ENCODE measurements at places on chromosomes 1 and 21. TPM values are rescaled to one million over a fixed set of nuclear protein-coding genes. Genes with fewer than 3 reads are reported as not detected.
A peak's percentile ranks its signal among the peaks of the same experiment; 100 is the strongest.

The VASH2 gene
- total RNA-seq = 0.07 TPM

The KCNN3 gene
- 1.1 TPM for total RNA-seq

The ZNF436 gene
- total RNA-seq = 5.6 TPM

The OR2L3 gene
- not detected for total RNA-seq

The LGR6 gene
- not detected for total RNA-seq

- no peak overlapping the region for H3K27ac ChIP-seq
- H3K36me3 ChIP-seq = peaks cover 75% of the 10 kb centered on the region
- DNase-seq = no peak
- H3K4me3 ChIP-seq = no peak overlapping the region
Measured at GRCh38 chr1:236200925-236201324, 58.6 kb downstream of the GPR137B start.

GRCh38 chr1:220013497-220013896 lies 32.8 kb downstream of the EPRS1 start:
- H3K4me3 ChIP-seq = no peak overlapping the region
- DNase-seq = no peak
- peaks cover 80% of the 10 kb centered on the region for H3K36me3 ChIP-seq
- H3K27ac ChIP-seq = no peak overlapping the region

DNA sequence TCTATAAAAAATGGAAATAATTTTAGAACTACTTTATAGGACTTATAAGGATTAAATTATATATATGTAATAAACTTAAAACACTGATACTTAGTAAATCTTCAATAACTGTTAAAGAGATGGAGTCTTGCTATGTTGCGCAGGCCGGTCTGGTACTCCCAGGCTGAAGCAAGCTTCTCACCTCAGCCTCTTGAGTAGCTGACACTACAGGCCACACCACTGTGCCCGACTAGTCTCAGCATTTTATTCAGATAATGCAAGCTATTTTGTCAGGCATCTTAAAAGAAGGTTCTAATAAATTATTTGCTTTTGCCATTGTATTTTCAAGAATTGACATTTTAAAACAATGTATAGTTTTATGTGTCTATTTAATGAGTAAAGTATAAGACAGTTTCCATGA lies 20.8 kb downstream of the CNST start:
- H3K4me3 ChIP-seq = no peak overlapping the region
- H3K27me3 ChIP-seq = no peaks in the 10 kb centered on the region
- H3K27ac ChIP-seq = no peak overlapping the region
- no peak for DNase-seq
- H3K36me3 ChIP-seq = peaks cover 49% of the 10 kb centered on the region
- peaks cover 38% of the 10 kb centered on the region for H3K4me1 ChIP-seq

- peak within 1 kb of the TSS; percentile 98 for H3K27ac ChIP-seq
- DNase-seq = peak; percentile 77
- H3K4me3 ChIP-seq = peak within 1 kb of the TSS; percentile 97
- peaks cover 66% of the 10 kb centered on the region for H3K4me1 ChIP-seq
Measured at GRCh38 chr1:101025657-101026429, at the start of gene DPH5. Gene DPH5 (minus strand): TSS chr1:101025784. CDS start chr1:101025443, 341 bp downstream.

GRCh38 chr1:214364386-214364785 lies 83.4 kb downstream of the SMYD2 start:
- no peak for DNase-seq
- H3K4me1 ChIP-seq = no peaks in the 10 kb centered on the region
- peaks cover 26% of the 10 kb centered on the region for H3K27me3 ChIP-seq
- no peak overlapping the region for H3K27ac ChIP-seq
- H3K4me3 ChIP-seq = no peak overlapping the region
- H3K36me3 ChIP-seq = no peaks in the 10 kb centered on the region

DNA sequence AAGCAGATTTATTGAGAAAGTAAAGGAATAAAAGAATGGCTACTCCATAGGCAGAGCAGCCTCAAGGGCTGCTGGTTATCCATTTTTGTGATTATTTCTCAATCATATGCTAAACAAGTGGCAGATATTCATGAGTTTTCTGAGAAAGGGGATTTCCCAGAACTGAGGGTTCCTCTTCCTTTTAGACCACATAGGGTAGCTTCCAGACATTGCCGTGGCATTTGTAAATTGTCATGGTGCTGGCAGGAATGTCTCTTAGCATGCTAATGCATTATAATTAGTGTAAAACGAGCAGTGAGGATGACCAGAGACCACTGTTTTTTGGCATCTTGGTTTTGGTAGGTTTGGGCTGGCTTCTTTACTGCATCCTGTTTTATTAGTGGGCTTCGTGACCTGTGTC lies 16.8 kb upstream of the FMN2 start:
- no peak overlapping the region for H3K4me3 ChIP-seq
- H3K27me3 ChIP-seq = no peaks in the 10 kb centered on the region
- H3K36me3 ChIP-seq = no peaks in the 10 kb centered on the region
- no peaks in the 10 kb centered on the region for H3K4me1 ChIP-seq
- DNase-seq = no peak

- H3K27me3 ChIP-seq = peaks cover 3% of the 10 kb centered on the region
- DNase-seq = no peak
- no peak overlapping the region for H3K4me3 ChIP-seq
- no peaks in the 10 kb centered on the region for H3K4me1 ChIP-seq
- no peak overlapping the region for H3K27ac ChIP-seq
Measured at GRCh38 chr1:29977550-29977949, 741.2 kb downstream of the PTPRU start.

- no peak for DNase-seq
- H3K27me3 ChIP-seq = peaks cover 30% of the 10 kb centered on the region
- no peaks in the 10 kb centered on the region for H3K4me1 ChIP-seq
- no peak overlapping the region for H3K4me3 ChIP-seq
- H3K27ac ChIP-seq = no peak overlapping the region
- no peaks in the 10 kb centered on the region for H3K36me3 ChIP-seq
Measured at GRCh38 chr21:35987475-35987874, 72.9 kb downstream of the SETD4 start.

- DNase-seq = no peak
- peaks cover 2% of the 10 kb centered on the region for H3K27me3 ChIP-seq
- no peaks in the 10 kb centered on the region for H3K4me1 ChIP-seq
Measured at GRCh38 chr1:75317976-75318375, 183.8 kb downstream of the LHX8 start.

GRCh38 chr1:1917995-1918900 lies 831 bp downstream of the TMEM52 start:
- H3K27ac ChIP-seq = no peak overlapping the region
- peak overlapping the region; percentile 58 for H3K4me3 ChIP-seq
- DNase-seq = no peak
- H3K36me3 ChIP-seq = no peaks in the 10 kb centered on the region

- no peak overlapping the region for H3K4me3 ChIP-seq
- no peak for DNase-seq
Measured at GRCh38 chr1:103387898-103388297, 137.6 kb upstream of the RNPC3 start.

- no peak overlapping the region for H3K4me3 ChIP-seq
- H3K27ac ChIP-seq = no peak overlapping the region
- no peaks in the 10 kb centered on the region for H3K27me3 ChIP-seq
- no peak for DNase-seq
Measured at GRCh38 chr1:44219301-44219626, 6.0 kb downstream of the DMAP1 start.

- H3K4me3 ChIP-seq = no peak overlapping the region
- peaks cover 3% of the 10 kb centered on the region for H3K27me3 ChIP-seq
- H3K27ac ChIP-seq = no peak overlapping the region
- no peaks in the 10 kb centered on the region for H3K36me3 ChIP-seq
- no peak for DNase-seq
Measured at GRCh38 chr1:116735246-116735645, 19.0 kb upstream of the CD2 start.

DNA sequence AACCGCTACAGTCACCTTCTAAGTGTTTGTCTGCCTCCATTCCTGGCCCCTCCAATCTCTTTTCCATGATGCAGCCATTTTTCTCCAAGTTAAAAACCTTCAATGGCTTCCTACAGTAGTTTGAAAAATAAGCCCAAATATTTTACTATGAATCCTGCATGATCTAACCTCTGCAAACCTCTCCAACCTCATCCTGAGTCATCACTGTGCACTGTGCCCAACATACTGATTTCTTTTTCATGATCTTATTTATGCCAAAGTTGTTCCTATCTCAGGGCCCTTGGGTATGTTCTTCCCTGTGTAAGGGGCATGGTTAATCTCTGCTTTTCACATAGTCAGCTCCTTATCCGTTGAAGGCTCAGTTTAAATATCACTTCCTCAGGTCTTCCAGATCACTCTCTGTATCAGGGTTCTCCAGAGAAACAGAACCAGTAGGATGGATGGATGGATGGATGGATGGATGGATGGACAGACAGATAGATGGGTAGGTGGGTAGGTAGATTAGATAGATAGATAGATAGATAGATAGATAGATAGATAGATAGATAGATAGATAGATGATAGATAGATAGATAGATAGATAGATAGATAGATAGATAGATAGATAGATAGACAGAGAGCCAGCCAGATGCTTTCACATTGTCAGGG lies 18.1 kb upstream of the PTPN14 start:
- peaks cover 10% of the 10 kb centered on the region for H3K27me3 ChIP-seq
- H3K4me3 ChIP-seq = no peak overlapping the region
- DNase-seq = no peak
- H3K4me1 ChIP-seq = no peaks in the 10 kb centered on the region
- H3K27ac ChIP-seq = no peak overlapping the region
- no peaks in the 10 kb centered on the region for H3K36me3 ChIP-seq

DNA sequence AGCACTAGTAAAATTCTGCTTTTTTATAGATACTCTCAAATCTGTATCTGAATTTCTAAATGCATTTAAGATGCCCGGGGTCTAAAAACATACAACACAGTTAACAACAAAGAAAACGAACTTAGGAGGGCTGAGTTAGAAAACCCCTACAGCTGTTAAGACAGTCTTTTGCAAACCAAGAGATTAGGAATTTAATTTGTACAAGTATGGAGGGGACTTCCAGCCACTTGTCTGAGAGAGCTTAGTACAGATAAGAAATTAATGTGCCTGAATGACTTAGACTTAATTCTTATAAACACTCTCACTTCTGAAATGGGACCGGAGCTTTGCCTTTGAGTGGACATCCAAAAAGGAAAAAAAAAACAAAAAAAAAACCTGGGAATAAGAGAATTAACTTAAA lies 61.6 kb downstream of the SMYD3 start:
- no peaks in the 10 kb centered on the region for H3K27me3 ChIP-seq
- H3K27ac ChIP-seq = no peak overlapping the region
- H3K36me3 ChIP-seq = peaks cover 4% of the 10 kb centered on the region
- H3K4me1 ChIP-seq = no peaks in the 10 kb centered on the region
- H3K4me3 ChIP-seq = no peak overlapping the region

DNA sequence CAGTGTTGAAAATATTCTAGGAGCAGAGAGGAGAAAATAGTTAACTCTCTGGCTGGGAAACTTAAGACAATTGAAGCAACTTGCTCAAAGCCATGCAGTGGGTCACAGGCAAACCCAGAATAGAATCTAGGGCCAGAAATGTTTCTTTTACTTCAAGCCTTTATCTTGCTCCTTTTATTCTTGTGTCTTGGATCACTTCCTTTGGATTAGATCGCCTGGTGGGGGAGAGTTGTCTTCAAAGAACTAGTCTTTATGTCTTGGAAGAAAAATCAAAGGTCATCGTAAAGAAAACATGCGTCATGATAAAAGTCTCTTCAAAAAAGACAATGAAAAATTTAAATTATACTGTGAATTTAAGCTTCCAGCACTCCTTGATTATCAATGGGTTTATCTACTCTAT lies 493.6 kb upstream of the USP24 start:
- H3K27me3 ChIP-seq = no peaks in the 10 kb centered on the region
- H3K4me3 ChIP-seq = no peak overlapping the region
- no peaks in the 10 kb centered on the region for H3K4me1 ChIP-seq
- DNase-seq = no peak
- H3K36me3 ChIP-seq = no peaks in the 10 kb centered on the region

GRCh38 chr1:51863384-51863783 lies 15.1 kb downstream of the NRDC start:
- DNase-seq = no peak
- peaks cover 6% of the 10 kb centered on the region for H3K36me3 ChIP-seq
- peak overlapping the region; percentile 77 for H3K27ac ChIP-seq

DNA sequence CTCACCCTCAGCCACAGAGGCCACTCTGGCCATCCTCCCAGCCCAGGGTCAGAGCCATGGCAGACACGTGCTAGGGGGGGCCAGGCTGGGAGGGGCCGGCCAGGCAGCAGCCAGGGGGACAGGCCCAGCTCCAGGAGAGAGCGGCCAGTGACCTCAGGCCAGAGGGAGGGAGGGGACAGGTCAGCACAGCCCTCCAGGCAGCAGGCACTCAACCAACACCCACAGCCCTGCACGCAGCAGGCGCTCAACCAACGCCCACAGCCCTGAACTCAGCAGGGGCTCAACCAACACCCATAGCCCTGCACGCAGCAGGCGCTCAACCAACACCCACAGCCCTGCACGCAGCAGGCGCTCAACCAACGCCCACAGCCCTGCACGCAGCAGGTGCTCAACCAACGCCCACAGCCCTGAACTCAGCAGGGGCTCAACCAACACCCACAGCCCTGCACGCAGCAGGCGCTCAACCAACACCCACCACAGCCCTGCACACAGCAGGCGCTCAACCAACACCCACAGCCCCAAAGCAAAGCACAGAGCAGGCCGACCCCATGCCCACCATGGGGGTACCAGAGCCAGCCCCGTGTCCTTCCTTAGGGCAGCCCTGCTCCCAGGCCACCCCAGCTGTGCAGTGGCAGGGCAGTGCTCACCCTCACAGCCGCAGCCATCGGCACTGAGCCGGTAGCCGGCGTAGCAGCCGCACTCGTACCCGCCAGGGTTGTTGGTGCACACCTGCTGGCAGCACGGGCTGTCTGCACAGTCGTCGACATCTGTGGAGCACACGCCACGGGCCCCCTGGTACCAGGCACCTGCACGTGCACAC lies 55.9 kb downstream of the ARHGEF16 start:
- H3K4me1 ChIP-seq = no peaks in the 10 kb centered on the region
- no peaks in the 10 kb centered on the region for H3K27me3 ChIP-seq
- peaks cover 13% of the 10 kb centered on the region for H3K36me3 ChIP-seq
- H3K27ac ChIP-seq = no peak overlapping the region

DNA sequence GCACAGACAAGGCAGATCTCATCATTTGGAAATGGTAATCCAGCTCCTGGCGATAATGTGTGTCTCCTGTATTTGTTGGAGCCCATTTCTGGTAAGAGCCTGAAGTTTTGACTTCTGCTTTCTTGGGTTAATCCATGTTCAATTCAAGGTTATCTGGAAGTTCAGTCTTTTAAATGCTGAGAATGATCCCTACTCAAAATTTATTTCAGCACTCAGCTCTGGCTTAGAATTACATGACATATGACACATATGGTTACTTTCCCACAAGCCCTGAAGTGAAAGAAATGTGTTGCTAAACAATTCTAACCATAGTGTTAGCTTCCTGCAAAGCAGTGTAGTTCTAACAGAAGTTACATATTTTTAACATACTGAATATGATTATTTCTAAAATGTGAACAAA lies 2.7 kb downstream of the PTGFR start:
- DNase-seq = no peak
- H3K27ac ChIP-seq = no peak overlapping the region
- no peak overlapping the region for H3K4me3 ChIP-seq
- no peaks in the 10 kb centered on the region for H3K36me3 ChIP-seq
- H3K4me1 ChIP-seq = no peaks in the 10 kb centered on the region
